HFF-Myc (cell line): ENCODE measurements at places on chromosomes 11 and 22.

- no peak for DNase-seq
Measured at GRCh38 chr22:37240941-37241320, 3.1 kb downstream of the RAC2 start.

DNA sequence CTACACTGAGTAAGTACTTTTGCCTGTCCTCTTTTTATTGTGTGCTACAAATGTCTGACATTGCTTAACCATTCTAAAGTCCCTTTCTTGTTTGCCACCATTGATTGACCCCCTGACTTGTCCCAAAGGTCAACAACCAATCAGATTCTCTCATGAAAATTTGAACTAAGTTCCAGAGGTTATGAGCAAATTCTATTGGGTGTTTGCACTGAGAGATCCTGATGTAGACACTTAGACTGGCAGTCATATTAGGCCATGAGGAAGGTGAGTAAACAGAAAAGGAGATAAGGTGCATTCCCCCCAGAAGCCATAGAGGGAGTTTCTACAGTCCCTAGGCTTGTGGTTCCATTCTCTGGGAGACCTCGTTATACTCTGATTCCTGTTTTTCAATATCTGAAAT is 101.3 kb upstream of the E2F8 start:
- DNase-seq: no peak

- no peak for DNase-seq
Measured at GRCh38 chr11:77647654-77648305, 10.2 kb upstream of the CLNS1A start.

GRCh38 chr11:108148556-108148955 is 27.2 kb downstream of the ACAT1 start:
- no peak for DNase-seq

DNA sequence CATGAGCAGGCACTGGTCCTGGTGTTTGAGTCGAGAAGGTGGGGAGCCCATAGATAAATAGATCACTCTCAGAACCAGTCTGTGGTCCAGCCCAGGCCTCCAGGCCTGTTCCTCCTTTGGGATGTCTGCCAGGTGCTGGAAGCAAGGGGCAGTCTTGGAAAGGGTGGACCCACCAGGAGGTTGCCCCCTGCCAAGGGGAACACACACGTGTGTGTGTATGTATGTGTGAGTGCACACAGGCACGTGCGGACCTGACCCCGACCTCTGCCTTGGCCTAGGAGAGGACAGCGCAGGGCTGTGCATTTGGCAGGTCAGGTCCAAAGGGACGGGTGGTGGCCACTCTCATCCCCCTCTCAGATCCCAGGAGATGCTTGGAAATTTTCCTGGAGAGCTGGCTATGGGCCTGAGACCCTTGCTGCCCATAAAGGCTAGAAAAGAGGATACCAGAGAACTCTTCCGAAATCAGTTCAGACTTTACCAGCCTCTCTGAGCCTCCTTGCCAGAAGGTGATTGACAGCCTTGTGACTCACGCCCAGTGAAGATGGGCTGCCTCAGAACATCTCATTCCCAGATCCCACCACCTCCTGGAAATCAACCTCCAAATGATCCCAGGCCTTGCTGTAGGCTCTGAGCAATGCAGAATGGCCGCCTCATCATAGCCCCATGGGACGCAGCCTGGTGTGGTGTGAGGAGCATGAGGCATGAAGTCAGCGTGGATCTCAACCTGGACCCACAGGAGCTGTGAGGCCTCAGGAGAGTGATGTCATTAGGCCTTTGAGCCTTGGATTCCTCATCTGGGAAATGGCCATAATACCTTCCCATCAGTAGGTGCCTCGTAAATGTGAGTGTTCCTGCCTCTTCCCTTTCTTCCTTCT is 24.0 kb upstream of the CREB3L1 start:
- no peak for DNase-seq

- DNase-seq: no peak
Measured at GRCh38 chr22:40572976-40573375, 63.5 kb downstream of the MRTFA start.
